ENCODE measurements at places on chromosomes 3 and 15.

DNA sequence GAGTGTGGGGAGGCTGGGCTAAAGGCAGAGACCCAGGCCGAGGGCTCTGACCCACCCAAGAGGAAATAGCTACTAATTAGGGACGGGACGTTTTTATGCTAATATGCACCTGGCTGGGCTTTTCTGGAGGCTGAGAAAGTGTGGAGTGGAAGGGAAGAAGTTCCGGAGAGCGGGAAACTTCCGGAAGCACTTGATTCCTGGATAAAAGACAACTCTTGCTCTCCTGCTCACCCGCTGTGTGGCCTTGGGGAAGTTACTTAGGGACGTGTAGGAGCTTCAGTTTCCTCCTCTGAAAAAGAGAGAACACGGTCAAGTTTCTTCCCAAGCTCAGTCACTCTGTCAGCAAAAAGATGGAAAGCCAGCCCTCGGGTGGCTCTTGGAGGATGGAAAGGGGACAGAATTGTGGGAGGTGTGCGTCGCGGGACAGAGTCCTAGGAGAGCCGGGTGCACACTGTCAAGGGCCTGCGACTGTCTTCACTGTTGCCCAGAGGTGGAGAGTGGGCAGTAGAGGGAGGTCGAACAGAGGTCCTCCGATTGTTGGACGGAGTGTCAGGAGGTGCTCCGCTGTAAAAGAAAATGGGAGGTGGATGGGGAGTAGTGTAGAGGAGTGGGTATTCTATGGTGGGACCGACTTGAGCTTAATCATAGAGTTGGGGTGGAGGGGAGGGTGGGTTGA, 43.2 kb downstream of the EPHB3 start:
- DNase-seq, result no peak

DNA sequence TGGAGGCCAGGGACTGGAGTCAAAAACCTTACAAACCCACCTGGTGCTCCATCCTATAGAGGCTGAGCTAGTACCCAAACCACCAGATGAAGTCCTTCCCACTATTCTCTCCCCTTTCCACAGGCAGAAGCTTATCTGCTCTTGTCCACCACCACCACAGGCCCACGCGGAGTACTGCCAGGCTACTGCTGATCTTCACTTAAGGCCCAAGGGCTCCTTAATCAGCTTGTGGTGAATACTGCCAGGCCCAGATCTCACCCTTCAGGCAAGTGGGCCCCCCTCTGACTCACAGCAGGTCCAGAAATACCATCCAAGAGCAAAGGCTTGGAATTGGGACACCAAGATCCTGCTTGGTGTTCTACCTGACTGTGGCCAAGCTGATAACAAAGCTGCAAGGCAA, 598.1 kb upstream of the CBLB start:
- no peak for DNase-seq

GRCh38 chr15:53811530-53811929, 52.1 kb upstream of the WDR72 start:
- DNase-seq, result no peak

GRCh38 chr3:168414149-168414548, 318.4 kb upstream of the GOLIM4 start:
- DNase-seq, result no peak

- no peak for DNase-seq
Measured at GRCh38 chr3:69871251-69871650, 128.3 kb upstream of the SAMMSON start.

DNA sequence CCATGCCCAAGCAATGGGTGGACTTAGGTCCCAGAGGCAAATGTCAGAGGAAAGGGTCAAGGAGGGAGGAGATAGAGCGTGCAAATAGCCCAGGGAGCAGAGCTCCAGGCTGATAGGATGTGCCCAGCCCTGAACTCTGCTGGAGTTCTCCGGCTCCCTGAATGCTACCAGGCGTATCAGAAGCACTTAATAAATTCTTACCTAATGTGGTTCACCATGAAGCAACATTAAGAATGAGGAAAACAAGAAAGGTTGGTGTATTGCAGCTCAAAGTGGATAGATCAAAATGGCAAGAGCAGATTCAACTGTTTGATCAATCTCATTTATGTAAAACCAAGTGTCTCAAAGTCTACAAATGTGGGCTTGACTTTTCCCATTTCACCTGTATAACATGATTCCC, 38.3 kb downstream of the PXYLP1 start:
- DNase-seq, result no peak

DNA sequence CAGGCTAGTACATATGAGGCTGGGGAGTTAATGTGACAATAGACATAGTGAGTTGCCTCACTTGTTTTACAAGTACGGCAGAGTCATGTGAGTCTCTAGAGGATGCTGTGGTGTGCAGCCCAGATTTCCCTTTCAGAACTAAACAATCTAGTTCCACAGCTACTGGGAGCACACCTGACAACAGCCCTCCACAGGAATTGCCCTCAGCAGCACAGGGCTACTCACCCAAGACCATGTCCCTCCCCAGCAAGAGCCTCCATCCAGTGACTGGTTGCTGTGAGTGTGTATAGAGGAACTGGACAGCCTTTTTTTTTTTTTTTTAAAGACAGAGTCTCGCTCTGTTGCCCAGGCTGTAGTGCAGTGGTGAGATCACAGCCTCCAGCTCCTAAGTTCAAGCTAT, 40.2 kb upstream of the UBE2E2 start:
- no peak for DNase-seq

DNA sequence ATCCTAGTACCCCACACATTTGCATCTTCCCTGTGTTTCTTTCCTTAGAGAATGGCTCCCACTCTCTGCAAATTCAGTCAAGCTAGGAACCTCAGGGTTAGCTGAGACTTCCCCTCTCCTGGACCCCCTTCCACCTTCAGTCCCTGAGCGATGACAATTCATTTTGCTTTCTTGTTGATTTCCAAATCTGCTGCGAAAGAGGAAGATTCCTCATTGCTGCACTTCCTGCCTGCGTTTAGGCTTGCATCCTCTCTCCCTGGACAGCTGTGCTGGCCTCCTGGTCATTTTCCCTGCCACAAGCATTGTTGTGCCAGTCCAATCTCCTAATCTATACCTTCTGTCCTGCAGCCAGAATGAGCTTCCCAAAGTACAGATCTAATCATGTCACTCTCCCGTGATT, 12.3 kb upstream of the DGKG start:
- DNase-seq, result no peak

GRCh38 chr3:152826476-152826875, 8.5 kb upstream of the P2RY1 start:
- no peak for DNase-seq

DNA sequence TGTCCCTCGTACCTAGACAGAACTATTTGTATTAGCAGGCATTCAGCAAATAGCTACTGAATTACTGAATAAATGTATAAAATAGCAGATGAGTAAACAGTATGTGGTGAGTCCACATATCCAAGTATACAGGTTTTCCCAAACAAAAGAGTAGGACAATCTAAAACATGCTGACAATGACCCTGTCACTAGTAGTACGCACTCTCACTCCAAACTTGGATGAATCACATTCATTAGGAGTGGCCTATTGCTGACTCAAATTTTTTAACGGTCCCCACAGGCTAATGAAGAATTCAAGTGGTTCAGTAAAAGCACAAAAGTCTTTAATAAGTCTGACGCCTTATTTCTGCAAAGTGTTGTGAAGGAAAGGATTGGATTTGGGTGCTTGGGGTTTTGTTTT, 449.3 kb upstream of the THBS1 start:
- DNase-seq, result no peak

DNA sequence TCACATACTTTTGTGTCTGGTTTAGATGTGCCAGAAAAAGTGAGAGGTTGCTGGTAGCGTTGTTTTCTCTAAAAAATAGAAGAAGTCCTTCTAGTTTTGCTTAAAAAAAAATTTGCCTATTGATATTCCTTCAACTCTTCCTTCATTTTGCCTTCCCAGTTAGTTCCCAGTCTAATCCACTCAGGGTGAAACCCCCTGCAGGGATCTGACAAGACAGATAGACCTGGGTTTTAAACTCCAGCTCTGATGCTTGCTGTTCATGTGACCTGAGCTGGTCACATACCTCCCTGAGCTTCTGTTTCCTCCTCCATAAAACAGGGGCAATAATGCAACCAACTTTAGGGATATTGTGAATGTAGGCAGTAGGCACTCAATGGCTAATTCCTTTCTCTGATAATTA, 18.6 kb upstream of the KCTD6 start:
- DNase-seq, result no peak

DNA sequence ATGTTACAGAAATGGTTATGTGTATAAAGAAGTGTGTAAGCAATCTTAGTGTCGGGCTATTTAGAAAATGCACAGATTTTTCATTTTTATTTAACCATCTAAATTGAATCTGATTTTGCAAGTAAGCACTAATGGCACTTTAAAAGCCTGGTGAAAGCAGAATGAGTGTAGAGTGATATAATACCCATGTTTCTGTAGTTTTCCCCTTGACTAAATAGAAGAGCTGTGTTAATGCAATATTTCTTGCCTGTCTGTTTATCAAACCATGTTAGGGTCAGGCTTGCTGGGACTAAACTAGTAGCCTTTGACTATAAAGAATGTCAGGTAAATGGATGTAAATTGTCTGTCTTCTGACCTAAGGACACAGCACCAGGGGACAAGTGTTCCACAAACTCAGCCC, 714.0 kb downstream of the CADM2 start:
- no peak for DNase-seq

GRCh38 chr3:36486009-36486795, 105.9 kb downstream of the STAC start:
- no peak for DNase-seq

- no peak for DNase-seq
Measured at GRCh38 chr3:11898611-11899325, 52.1 kb upstream of the TAMM41 start.

- DNase-seq, result no peak
Measured at GRCh38 chr3:16724487-16724886, 119.3 kb upstream of the DAZL start.

- no peak for DNase-seq
Measured at GRCh38 chr3:124035463-124036121, 43.7 kb upstream of the ROPN1 start.

DNA sequence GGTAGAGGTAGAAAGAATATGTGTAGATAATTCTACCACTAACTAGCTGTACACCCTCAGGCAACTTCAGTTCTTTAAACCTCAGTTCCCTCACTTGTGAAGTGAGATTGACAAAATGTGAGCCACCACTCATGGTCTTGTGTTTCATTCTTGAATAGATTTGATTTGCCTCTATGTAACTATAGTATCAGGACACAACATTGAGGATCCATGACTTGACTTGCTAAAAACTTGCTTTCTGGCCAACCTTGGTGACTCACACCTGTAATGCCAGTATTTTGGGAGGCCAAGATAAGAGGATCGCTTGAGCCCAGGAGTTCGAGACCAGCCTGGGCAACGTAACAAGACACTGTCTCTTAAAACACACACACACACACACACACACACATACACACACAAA, 115.8 kb upstream of the FLNB start:
- DNase-seq, result no peak

DNA sequence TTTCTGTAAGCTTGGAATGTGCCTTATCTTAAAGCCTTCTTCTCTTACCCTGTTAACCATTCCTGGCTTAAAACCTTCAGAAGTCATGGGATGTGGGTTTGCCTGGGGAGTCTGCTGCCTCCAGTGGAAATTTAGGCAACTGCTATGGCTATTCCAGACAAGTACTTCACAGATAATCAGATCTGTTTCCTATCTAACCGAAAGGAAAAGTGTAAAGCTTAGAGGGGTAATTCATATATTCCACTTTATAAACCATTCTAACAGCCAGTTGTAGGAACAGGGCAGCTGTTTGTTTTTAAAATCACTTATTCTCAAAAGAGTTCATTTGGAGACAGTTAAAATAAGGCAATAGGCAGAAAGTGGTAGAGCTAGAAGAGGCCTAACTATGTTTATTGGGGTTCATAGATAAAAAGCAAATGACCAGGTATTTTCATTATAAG, 219.9 kb downstream of the TCF12 start:
- peak; percentile 54 for DNase-seq

- DNase-seq, result no peak
Measured at GRCh38 chr15:90062973-90063769, 39.1 kb downstream of the IDH2 start.

DNA sequence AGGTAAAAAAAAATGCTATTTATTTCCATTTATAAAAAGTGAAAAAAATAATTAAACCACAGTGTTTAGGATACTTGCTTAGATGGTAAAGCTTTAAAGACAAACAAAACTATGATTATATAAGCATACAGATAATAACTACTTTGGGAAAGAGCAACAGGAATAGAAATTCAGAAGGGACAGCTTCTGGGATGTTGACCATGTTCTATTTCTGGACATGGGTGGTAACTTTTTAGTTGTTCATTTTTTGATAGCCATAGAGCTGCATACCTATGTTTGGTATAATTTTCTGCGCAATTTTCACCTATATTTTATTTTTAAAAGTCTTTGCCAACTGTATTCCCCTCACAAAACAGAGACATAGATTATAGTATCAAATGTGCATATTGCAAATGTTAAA, 572.0 kb upstream of the NR2F2 start:
- DNase-seq, result no peak

- DNase-seq, result peak; percentile 7
Measured at GRCh38 chr3:62888180-62888579, 13.0 kb upstream of the CADPS start.

GRCh38 chr3:63585927-63586326, 66.5 kb upstream of the SNTN start:
- DNase-seq, result no peak

- peak; percentile 17 for DNase-seq
Measured at GRCh38 chr3:185709251-185709955, 115.4 kb downstream of the IGF2BP2 start.

- DNase-seq, result no peak
Measured at GRCh38 chr15:25527118-25527517, 88.3 kb upstream of the UBE3A start.

DNA sequence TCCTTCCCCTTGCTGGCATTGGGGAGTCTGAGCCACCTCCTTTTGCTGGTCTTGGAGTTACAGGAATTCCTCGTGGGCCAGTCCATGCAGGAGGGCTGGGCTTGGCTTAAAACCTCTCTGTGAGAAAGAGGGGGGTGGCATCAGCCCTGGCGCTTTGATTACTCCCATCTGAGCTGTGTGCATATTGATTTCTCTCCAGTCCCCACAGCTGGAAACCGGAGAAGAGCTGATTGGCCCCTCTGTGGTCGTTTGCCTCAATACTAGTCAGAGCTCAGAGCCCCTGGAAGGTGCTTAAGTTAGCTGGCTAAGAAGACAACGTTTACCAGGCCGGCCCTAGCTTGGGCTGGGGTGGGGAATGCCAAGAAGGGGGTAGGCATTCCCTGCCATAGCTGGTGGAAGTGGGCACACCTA, 4.0 kb upstream of the RASGRF1 start:
- DNase-seq, result no peak

- DNase-seq, result no peak
Measured at GRCh38 chr15:67144609-67145311, 79.4 kb downstream of the SMAD3 start.
